Fibroblast of lung (primary cell): ENCODE measurements at places on chromosomes 3 and 15.

DNA sequence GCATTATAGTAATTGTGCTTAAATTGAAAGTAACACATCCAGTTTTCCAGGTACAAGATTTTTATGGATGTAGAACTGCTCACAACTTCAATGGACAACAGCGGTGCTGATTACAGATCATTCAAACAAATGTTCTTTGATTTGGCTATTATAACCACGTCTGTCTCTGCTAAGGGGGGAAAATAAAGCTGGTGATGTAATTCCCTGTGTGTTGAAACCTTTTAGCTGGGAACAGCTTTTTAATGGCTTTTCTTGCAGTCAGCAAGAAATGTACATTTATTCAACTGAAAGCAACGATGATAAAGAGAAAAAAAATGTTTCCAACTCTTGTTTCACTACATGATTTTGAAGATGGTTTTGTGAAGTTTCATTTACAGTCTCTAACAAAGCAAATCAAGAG lies 431.9 kb upstream of the AGTR1 start:
- peak; percentile 29 for DNase-seq

DNA sequence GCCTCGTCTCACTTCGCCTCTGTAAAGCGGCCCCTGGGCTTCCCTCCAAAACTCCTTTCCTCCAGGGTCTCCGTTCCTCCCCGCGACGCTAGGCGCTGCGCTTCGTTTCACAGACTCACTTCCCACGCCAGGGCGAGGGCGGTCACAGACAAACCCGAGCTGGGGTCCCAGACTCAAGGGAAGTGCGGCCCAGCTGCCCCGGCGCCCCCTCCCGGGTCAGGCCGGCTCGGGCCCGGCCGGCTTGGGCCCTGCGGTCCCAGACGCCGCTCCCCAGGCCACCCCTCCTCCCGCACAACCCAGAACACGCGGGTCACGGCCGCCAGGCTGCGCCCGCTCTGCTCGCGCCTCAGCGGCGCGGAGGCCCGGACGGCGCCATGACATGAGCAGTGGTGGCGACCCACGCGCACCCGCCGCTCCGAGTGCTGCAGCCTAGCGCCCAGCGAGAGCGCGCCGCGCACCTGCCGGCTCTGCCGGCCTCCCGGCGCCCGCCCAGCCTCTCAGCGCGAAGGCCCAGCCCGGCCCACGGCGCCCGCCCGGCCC lies 547 bp downstream of the NUP210 start:
- no peak for DNase-seq

- no peak for DNase-seq
Measured at GRCh38 chr3:153172796-153173757, 11.1 kb downstream of the RAP2B start.

- DNase-seq: peak; percentile 77
Measured at GRCh38 chr15:65384895-65385869, 7.4 kb upstream of the IGDCC3 start.

GRCh38 chr3:47586746-47587145 lies 8.1 kb upstream of the CSPG5 start:
- no peak for DNase-seq

GRCh38 chr15:55829826-55830225 lies 86.9 kb upstream of the PRTG start:
- no peak for DNase-seq

DNA sequence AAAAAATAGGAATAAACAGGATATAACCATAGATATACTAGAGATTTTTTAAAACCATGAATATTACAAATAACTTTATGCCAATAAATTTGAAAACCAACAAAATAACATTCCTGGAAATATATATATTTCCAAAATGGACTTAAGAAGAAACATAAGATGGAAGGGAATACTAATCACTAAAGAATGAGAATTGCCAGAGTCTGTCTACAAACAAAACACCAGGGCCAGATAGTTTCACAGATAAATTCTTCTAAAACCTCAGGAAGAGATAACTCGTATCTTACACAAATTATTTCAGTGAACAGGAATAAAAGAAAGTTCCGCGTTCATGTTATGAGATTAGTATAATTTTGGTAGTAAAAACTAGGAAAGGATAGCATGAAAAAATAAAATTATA lies 107.3 kb downstream of the HERC1 start:
- no peak for DNase-seq

GRCh38 chr3:56887402-56888025 lies 85.8 kb upstream of the ARHGEF3 start:
- no peak for DNase-seq
